ENCODE measurements at places on chromosomes 13 and 19.
A peak's percentile ranks its signal among the peaks of the same experiment; 100 is the strongest.

- no peak for DNase-seq
Observed at GRCh38 chr13:113625965-113626721, 31.9 kb downstream of the ATP4B start.

- DNase-seq = no peak
Observed at GRCh38 chr13:90952326-90952725, 395.2 kb upstream of the MIR17HG start.

DNA sequence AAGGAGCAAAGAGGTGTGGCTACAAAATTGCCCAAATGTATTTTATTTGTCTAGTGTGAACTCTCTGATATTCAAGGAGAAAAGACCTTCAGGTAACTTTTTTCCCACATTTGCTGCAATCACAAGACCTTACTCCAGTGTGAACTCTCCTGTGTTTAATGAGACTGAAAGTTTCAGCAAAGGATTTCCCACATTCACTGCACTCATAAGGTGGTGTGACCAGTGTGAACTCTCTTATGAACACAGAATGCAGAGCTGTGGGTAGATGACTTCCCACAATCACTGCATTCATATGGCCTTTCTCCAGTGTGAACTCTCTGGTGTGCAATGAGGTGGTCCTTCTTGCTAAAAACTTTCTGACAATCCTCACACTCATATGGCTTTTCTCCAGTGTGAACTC, 16.4 kb downstream of the ZNF814 start:
- DNase-seq = no peak

- DNase-seq = no peak
Observed at GRCh38 chr13:88824218-88824617, 1153.0 kb downstream of the SLITRK5 start.

- no peak for DNase-seq
Observed at GRCh38 chr13:101530293-101530692, 77.8 kb downstream of the ITGBL1 start.

- peak; percentile 44 for DNase-seq
Observed at GRCh38 chr19:51181913-51182419, 39.9 kb downstream of the SIGLEC7 start.

- no peak for DNase-seq
Observed at GRCh38 chr13:109166804-109167203, 537.4 kb downstream of the MYO16 start.

DNA sequence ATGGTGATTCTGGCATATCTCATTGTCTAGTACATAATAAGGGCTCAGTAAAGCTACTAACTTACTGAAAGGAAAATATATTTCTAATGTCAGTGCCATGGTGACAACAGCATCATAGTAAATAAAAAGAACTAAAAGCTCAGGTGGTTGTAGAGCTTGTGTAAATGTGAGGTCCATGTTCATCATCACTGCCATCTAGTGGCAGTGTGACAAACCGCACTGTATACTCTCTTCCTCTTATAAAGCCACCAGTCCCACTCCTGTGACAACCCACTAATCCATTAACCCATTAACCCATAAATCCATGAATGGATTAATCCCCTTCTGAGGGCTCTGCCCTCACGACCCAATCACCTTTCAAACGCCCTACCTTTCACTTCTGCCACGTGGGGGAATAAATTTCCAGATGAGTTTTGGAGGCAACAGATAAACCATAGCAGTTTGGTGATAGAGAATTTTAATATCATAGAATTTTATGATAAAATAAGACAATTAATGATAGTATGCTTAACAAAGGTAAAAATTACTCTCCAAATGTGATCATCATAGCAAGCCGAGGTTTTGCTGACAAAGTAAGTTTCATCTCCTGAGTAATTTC, 160.4 kb upstream of the SGCG start:
- DNase-seq = peak; percentile 39

DNA sequence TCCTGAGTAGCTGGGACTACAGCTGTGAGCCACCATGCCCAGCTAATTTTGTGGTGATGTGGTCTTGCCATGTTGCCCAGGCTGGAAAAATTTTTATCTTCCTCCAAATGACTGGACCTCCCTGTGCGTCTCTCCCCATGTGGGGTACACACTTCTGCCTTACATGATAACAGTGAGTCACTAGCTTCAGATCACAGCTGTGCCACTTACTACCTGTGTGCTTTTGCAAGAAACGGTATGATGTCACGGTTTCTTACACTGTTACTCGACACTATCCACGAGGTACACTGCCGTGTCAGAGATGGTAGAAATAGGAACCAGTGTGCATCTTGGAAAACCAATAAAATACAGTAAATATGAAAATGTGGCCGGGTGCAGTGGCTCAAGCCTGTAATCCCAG, 17.5 kb upstream of the ZNF414 start:
- DNase-seq = no peak

DNA sequence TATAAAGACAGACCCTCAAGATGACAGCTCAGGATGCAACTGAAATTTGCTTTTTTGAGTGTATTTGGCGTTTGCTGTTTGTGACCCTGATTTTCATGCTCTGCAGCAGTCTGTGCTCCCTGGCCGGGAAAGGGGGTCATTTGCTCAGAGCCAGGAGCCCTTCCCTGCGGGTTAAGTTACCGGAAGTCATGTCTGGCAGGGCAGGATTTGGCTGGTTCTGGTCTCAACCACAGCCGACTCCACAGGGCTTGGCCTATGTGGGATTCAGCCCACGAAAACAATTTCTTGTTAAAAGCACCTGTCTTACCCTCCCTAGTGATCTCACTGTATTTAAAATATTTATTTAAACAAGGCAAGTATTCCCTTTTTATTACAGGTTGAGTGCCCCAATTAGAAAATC, 22.6 kb downstream of the MCF2L start:
- no peak for DNase-seq

DNA sequence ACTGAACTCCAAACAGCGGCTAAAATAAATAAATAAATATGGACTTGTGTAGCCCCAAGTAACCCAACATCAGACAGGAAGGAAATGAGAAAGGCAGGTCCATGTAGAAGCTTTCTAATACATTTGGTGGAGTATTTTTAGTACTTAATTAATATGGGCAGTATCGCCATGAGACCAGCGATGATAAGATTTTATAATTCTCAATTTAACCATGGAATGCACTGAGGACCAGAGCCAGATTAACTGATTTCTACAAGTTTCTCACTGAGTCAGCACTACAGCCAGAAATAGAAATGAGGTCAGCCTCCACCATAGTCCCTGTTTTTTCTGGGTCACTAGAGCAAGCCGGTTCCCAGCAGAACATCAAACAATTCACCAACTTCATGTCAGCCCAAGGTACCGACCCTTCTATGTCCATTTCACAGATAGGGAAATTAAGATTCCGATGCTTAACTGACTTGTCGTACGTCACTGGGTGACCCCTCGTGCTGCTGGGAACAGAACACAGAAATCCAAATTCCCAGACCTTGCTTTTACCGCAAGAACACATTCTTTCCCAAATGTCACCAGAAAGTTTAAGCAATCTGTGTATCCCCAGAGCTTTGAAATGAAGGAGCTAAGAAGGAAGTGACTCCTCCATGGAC, 90.4 kb downstream of the COL4A1 start:
- no peak for DNase-seq

DNA sequence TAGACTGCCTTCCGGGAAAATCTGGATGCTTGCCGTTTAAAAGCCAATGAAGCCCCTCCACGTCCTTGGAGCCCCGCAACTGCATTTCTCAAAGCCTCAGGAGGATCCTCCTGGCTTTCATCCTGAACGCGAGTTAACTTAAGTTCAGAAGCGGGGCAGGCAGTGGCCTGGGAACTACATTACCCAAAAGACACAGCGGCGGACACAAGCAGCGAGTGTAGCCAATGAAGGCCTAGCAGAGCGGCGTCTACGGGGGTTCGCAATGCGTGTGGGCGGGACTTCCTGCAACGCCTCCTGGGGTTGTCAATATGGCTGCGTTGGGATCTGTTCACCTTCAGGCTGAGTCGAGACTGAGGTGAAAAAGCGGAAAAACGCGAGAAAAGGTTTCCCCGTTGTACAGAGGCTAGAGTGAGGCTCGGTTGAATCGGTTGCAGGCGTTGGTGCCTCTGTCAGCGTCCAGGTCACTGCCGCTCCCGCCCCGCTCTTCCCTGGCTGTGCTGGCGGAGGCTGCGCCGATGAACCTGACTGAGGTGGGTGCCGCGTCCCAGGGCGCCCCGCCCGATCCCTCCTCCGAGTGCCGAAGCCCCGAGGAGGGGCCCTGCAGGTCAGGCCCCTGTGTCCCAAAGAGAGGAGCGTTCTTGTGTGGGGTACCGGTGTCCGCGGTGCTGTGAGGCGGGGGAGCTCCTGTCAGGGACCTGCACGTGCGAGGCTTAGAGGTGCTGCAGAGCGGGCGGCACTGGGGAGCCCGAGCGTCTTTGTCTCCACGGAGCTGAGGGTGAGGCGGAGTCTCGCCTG, at the start of gene ZNF17:
ZNF17 (plus strand) TSS at position 285 of the 795 bp plus-strand sequence. CDS start 2,455 bp downstream, outside the sequence.
- peak; percentile 93 for DNase-seq

DNA sequence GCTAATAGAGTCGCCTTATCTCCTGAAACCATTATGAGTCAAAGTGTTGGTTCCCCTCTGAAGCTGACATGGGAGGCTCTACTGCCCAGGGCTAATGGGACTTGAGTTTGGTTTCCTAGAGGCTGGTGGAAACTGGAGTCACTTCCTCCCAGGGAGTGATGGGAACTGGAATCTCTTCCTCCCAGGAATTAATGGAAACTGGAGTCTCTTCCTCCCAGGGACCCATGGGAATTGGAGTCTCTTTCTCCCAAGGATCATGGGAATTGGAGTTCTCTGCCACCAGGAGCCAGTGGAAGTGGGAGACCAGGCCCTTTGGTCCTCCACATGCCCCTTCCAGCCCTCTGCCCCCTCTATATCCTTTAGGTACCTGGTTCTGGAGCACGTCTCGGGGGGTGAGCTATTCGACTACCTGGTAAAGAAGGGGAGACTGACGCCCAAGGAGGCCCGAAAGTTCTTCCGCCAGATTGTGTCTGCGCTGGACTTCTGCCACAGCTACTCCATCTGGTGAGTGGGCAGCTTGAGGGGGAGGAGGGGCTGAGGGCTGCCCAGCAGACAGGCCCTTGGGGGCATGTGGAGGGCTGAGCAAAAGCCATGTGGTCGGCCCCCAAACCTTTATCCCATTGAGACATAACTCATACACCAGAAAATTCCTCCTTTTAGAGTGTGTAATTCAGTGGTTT, 5.5 kb downstream of the BRSK1 start:
- no peak for DNase-seq

DNA sequence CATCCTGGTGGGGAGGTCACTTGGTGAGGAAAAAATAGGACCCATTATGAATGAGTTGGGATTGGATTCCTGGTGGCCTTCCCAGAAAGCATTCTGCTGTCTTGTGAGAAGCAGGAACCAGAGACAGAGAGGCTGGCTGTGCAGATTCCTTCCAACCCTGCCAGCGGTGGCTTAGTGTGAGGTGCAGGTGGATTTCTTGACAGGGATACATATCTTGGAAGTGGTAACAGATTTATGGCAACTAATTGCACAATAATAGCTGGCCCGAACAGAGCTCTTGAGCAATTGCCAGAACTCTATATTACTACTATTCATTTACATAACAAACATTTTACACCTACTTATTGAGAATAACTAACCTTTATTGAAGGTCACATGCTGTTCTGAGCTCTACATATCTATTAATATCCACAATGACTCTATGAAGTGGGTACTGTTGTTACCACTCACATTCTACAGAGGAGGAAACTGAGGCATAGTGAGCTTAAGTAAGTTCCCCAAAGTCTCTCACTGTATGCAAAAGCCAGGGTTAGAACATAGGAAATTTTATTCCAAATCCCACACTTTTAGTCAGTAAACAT, 173.9 kb upstream of the SERP2 start:
- no peak for DNase-seq

DNA sequence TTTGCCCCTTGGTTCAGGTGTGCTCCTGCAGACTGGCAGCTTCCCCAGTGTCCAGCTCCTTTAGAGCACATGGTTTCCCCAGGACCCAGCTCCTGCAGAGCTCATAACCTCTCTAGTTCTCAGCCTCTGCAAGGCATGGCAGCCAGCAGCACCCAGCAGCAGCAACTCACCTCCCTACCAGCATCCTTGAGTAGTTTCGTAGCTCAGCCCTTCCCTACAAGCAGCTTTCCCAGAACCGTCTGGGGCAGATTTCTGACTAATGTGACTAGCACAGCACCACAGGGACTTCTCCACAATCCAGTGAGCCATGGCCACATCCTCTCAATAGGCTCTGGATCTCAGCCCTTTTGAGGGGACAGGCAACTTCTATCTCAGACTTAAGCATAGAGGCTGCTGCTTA, 14.1 kb upstream of the METTL21C start:
- DNase-seq = no peak

DNA sequence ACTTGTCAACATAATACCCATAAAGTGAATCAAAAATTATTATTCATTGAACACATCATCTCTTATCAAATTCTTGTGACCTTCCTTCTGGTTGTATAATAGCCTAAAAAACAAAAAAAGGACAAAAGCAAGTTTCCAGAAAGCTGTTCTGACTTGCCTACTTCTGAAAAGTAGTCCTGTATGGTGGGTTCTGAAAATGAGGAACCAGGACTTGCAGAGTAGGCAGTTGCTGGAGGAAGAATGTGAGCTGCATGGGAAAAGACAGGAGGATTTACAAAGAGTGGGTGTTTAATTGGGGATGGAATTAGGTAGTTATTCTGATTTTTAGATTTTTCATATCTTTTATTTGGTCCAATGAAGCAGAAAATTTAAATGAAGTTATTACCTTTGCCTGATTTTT, 56.7 kb downstream of the RCBTB2 start:
- no peak for DNase-seq

DNA sequence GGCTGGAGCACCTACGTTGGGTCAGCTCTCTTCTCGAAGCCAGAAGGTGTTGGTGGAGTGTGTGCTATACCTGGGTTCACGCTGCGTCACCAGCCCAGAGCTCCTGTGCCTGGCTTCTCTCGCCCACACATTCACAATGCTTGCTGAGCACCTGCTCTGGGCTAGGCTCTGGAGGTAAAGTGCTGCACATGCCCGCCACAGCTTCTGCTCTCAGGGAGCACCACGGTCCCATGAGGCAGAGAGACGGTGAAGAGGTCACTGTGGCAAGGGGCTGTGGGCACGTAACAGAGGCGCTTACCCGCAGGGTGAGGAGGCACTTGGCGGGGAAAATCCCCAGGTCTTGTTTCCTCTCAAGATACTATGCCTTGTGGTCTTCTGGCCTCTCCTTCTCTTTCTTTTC, 174.2 kb downstream of the TEX29 start:
- no peak for DNase-seq

DNA sequence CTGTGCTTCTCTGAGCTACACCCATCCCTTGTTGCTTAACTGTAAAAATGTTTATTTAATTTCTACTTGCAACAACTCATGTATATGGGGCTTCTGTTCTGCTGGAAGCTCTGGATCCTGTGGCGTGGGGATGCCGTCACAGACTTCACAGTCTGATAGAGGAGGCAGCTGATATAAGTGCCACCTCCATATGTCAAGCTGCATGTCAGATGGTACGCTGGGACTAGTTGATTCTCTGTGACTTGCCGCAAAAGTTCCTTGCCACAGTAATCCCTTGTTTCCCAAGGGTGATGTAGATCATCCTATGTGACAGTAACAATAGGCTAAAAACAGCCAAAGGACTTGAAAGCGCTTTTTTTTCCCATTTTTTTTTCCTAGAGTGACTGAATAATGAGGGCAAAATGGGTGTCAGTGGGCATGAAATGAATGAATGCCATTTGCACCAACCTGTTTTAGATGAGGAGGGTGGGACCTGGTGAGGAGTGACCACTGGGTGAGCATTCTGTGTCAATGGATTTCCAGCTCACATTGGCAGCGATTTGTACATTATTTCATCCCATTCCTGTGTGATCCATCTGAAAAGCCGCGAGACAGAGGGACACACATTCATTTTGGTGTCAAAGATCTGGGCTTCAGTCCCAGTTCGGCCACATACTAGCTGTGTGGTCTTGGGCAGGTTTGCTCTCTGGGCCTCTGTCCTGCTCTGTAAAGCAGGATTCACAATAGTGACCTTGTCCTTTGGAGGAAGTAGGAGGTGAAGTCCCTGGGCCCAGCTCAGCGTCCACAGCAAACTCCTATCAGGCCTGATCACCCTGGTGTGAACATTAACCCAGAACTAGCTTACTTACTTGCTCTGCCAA, 88.9 kb upstream of the RNF113B start:
- DNase-seq = no peak

Data from CD4-positive, alpha-beta T cell treated with Interleukin-1 beta for 1 hour (primary cell).